ENCODE measurements at places on chromosomes 2 and 18.

GRCh38 chr18:67545681-67546080, 29.2 kb upstream of the DSEL start:
- DNase-seq: no peak

- no peak for DNase-seq
These were observed 65.4 kb downstream of the PLA2R1 start for GRCh38 chr2:159996792-159997546.

DNA sequence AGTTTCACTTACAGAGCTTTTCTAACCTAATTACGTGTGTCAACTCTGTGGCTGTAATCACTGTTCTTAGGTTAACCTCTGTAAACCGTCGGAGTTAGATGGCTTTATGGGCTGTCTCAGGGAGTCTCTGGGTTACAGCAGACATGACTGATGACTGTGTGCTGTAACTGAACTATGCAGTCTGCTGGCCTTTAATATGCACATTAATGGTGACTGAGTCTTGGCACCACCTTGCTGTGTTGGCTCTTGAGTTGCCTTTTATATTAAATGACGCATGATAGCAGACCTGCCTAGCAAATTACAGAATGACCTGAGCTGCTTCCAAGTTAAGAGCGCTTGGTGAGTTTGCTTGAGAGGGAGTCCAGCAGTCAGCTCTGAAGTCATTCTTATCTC, 90.1 kb downstream of the ACKR3 start:
- no peak for DNase-seq

GRCh38 chr2:215848698-215849097, 164.7 kb downstream of the MREG start:
- no peak for DNase-seq

GRCh38 chr2:3491716-3492474, 27.4 kb downstream of the ADI1 start:
- no peak for DNase-seq

GRCh38 chr2:160006475-160006874, 55.9 kb downstream of the PLA2R1 start:
- DNase-seq: no peak

GRCh38 chr18:48868468-48869466, 82.0 kb downstream of the SMAD7 start:
- no peak for DNase-seq
